ENCODE measurements at places on chromosomes 3 and 15.

- no peaks in the 10 kb centered on the region for H3K4me1 ChIP-seq
- no peak for DNase-seq
- no peak overlapping the region for H3K4me3 ChIP-seq
- H3K27ac ChIP-seq: no peak overlapping the region
- no peaks in the 10 kb centered on the region for H3K27me3 ChIP-seq
- H3K36me3 ChIP-seq: no peaks in the 10 kb centered on the region
Measured at GRCh38 chr3:95474338-95474737, 1340.1 kb upstream of the EPHA6 start.

- DNase-seq: no peak
- H3K36me3 ChIP-seq: peaks cover 7% of the 10 kb centered on the region
- no peaks in the 10 kb centered on the region for H3K4me1 ChIP-seq
- no peak overlapping the region for H3K4me3 ChIP-seq
- H3K27ac ChIP-seq: no peak overlapping the region
Measured at GRCh38 chr3:172869368-172869771, 118.8 kb downstream of the ECT2 start.

DNA sequence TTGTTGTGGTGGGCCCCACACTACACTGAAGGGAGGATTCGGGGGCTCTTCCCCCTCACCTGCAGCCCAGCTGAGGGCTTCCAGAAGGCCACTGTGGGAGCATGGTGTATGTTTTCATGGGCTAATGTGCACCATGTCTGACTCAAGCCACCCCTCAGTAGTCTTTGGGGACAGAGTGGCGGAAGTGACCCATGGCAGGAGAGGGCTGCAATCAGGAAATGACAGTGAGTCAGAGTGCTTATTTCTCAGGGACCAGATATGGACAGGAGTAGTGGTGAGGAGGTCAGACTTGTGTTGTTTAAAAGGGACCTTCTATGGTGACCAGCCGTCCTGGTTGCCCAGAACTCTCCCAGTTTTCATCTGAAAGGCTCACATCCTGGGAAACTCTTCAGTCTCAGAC is 32.8 kb upstream of the SLC9A9 start:
- no peak overlapping the region for H3K27ac ChIP-seq
- no peaks in the 10 kb centered on the region for H3K27me3 ChIP-seq
- no peaks in the 10 kb centered on the region for H3K36me3 ChIP-seq
- H3K4me3 ChIP-seq: no peak overlapping the region
- DNase-seq: no peak
- H3K4me1 ChIP-seq: peaks cover 6% of the 10 kb centered on the region

- H3K4me3 ChIP-seq: peak overlapping the region; percentile 11
- no peak for DNase-seq
- H3K4me1 ChIP-seq: peaks cover 20% of the 10 kb centered on the region
Measured at GRCh38 chr15:40796041-40796440, 10.8 kb upstream of the ZFYVE19 start.

- H3K27me3 ChIP-seq: peaks cover 14% of the 10 kb centered on the region
- no peak for DNase-seq
- no peaks in the 10 kb centered on the region for H3K4me1 ChIP-seq
- no peak overlapping the region for H3K4me3 ChIP-seq
Measured at GRCh38 chr3:53140847-53141845, 10.9 kb upstream of the RFT1 start.

DNA sequence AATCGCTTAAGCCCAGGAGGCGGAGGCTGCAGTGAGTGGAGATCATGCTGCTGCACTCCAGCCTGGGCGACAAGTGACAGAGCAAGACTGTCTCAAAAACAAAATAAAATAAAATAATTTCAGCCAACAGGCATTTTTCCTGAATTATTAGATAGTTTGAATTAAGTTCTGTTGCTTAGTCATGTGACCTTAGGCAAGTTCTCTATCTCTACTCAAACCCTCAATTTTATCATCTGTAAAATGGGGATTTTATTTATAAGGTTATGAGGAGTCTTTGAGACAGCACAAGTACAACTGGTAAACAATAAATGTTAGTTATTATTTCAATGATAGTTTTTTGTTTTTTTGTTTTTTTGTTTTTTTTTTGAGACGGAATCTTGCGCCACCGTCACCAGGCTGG is 13.0 kb downstream of the SQOR start:
- H3K36me3 ChIP-seq: no peaks in the 10 kb centered on the region
- H3K4me1 ChIP-seq: no peaks in the 10 kb centered on the region
- H3K27me3 ChIP-seq: peaks cover 3% of the 10 kb centered on the region
- no peak overlapping the region for H3K4me3 ChIP-seq
- no peak for DNase-seq
- H3K27ac ChIP-seq: no peak overlapping the region

Measured in endothelial cell (in vitro differentiated cells).